MM.1S (cell line): ENCODE measurements at places on chromosomes 1 and 21.

DNA sequence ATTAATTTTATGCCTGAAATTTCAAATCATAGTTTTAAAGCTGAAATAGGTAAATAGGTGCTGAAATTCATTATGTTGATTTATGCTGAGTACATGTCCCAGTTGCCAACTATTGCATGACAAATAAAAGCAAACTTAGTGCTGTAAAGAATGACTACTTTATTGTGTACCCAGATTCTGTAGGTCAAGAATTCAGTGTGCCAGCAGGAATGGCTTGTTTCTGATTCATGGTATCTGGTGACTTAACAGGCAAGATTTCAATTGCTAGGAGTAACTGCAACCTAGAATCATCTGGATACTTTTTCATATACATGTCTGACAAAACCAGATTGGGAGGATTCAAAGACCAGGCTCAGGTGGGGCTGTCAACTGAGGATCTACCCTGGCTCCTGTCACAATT is 678.4 kb upstream of the ADAMTS5 start:
- no peak for DNase-seq

- no peak for DNase-seq
Measured at GRCh38 chr1:8061673-8062386, 35.7 kb upstream of the ERRFI1 start.

DNA sequence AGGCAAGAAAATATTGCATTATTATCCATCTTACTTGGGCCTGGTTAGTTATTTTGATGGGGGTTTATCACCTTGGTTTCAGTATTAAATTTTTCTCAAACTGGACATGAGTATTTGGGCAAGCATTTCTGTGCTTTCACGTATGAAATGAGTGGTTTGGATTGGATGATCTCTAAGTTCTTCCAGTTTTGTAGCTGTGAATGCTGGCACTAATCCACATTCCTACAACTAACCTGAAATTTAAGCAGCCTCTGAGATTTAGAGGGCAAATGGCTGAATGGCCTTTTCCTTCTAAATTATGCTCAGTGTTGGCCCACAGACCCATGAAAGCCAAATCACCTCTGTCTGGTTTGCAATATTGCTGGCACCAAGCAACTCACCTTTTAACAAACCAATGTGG is 475.0 kb upstream of the B3GALT2 start:
- DNase-seq, result no peak

GRCh38 chr1:63922848-63923247 is 149.0 kb downstream of the ROR1 start:
- DNase-seq, result no peak

DNA sequence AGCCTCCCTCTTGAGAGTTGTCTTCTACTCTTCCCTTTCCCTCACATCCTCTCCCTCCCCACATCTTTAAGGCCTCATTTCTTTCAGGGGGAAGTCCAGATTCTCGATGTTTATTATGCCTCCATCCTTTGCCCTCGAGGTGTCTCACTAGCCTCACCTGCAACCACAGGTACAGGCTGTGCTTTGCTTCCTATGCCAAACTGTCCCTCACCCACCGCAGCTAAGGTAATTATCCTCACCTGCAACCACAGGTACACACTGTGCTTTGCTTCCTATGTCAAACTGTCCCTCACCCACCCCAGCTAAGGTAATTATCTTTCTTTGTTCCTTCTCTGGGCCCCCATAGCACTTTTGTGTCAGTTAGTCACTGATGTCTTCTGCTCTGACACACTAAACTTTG is 328.1 kb upstream of the SNX7 start:
- DNase-seq, result no peak

DNA sequence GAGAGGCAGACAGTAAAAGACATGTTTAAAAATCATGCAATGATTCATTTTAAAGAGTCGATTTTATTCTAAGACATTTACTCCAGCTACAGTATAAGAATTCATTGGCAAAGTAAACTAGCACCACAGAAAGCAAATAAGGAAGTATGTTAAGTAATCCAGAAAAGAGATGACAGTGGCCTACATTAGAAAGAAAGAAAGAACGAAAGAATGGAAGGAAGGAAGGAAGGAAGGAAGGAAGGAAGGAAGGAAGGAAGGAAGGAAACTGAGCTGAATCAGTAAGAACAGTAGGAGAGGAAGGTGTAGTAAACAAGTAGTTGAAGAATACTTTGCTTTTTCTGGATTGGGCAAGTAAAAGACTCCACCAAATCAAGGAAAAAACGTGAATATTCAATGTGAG is 62.2 kb downstream of the ZZZ3 start:
- no peak for DNase-seq

- no peak for DNase-seq
Measured at GRCh38 chr1:227732586-227733308, 2.4 kb downstream of the JMJD4 start.

DNA sequence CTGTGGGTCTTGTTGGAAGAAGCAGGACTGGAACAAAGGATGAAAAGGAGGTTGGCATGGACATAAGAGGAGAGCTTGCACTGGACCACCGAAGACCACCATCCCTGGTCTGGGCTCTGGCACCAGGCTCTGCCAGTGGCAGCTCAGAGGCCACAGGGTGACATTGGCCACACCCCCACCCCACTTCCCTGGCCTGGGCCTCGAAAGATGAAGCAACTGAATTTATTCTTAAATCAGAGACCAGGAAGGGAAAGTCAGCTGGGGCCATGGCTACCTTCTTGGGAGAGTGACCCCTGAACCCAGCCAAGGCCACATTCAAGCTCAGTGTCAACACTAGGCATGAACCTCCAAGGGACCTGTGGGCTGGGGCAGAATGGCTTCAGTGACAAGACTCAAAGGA is 4.0 kb downstream of the KLHDC7A start:
- DNase-seq, result no peak

- DNase-seq, result no peak
Measured at GRCh38 chr1:6473156-6473555, 7.2 kb upstream of the TNFRSF25 start.

- DNase-seq, result no peak
Measured at GRCh38 chr1:111770916-111771315, 15.2 kb downstream of the DDX20 start.

DNA sequence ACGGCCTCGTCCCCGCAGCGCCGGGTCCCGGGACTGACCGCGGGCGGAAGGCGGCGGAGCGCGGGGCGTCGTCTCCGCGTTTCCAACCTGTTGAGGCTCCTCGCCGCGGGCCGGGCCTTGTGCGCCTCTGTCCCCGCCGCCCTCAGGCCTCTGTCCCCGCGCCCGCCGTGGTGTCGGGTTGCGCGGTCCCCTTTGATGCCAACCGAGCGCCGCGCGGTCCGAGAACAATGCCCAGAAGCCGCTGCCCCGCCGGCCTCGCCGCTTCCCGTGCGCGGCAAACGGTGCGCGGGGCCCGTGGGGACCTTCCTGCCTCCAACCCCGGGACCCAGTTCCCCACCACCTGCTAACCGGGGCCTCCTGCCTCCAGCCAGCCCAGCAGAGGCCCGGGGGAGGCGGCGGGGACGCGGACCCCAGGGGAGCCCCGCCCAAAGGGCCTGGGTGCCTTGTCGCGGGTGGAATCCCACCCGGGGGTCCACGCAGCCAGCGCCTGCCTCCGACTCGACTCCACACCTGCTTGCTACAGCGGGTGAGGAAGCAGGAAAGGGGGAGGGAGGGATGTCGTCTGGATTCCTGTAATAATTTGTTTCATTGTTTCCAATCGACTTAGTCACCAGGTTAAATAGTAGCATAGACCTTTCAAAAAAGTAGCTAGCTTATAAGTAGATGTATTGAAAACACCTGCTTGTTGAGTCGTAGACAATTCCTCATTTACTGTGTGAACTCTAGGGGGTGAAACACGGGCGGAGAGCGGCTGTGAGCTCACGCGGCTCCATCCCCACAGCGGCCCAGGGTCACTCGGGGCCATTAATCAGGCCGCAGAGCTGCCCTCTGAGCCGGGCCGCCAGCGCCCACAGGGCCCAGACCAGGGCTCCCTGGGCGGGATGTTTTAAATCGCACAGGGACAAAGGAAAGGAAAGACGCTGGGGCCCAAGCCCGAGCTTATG is 1.1 kb downstream of the COL18A1 start:
- DNase-seq, result no peak

- no peak for DNase-seq
Measured at GRCh38 chr1:226325178-226325577, 16.2 kb upstream of the LIN9 start.

DNA sequence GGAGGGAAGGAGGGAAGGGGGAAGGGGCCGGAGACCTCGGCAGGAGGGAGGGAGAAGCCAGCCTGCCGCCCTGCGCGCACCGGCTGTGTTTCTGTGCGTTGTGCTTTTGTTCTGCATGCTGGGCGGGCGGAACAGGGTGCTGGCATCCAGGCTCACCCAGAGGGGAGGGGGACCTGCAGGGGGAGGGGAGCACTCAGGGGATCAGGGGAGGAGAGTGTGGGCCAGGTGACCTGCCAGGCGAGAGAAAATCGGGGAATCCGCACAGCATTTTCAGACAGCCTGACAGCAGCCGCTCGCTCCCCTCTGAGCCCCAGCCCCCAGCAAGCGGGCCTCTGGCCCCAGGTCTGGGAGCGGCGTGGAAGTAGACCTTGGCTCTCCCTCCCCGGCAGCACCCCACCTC is 54.7 kb downstream of the RIPK4 start:
- DNase-seq, result no peak

DNA sequence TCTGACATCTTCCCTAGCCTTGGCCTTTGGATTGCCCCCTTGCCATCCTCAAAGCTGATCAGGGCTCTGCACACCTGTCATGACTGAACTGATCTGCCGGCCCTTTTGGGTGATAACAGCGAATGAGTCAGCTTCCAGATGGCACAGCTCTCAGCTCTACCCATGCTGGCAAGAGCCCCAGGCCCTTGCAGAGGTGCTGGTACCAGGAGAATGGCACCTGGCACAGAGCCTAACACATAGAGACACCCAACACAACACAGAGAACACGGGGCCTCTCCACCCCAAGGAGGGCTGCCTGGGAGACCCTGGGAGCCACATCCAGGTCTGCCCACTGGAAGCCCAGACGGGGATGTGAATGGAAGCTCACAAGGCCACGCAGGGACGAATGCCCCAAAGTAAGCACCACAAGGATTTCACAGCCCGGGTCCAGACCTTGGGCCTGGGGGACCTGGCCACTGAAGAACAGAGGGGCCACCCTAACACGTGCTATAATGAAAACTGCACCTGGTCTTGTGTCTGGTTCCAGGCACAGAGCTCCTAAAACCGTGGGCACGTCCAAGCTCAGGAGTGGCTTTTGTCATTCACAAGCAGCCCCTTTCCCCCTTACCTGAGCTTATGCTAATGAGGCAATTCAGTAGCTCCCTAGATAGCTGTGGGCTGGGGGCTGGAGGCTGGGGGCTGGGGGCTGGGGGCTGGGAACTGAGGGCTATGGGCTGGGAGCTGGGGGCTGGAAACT is 160.5 kb downstream of the NPHP4 start:
- no peak for DNase-seq

DNA sequence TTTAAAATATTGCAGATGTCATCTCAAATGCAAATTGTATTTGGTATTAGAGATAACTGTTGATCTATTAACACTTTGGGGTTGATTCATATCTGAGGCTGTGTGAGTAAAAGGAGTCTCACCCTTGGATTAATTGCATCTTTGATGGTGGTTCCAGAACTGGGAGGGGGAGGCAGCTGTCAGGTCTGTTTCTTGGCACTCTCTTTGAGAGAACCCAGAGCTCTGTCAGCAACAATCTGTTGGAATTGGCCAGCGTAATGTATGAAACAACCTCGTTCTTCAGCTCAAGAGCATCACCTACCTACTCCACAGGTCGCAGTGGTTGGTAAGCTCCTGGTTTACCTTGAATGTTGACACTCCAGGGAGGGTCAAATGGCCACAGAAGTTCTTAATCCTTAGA is 424.1 kb downstream of the CAMTA1 start:
- no peak for DNase-seq

DNA sequence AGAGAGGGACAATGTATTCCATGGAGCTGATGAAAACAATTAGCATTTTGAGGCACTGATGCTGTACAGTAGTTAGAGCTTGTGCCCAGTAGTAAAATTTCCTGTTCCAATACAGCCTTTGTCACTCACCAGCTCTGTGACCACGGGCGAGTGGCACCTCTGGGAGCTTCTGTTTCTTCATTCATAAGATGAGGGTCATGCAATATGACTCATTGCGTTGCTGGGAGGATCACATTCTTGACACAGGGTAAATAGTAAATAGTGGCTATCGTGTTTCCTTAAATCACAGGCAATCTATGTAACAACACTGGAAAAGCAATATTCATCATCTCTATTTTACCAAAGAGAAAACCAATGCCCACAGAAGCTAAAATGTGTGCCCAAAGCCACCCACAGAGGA is 4.5 kb upstream of the LRRC52 start:
- no peak for DNase-seq
